Activated CD4-positive, alpha-beta T cell treated with anti-CD3 and anti-CD28 coated beads, Interleukin-2, amount 50 U/mL, for 24 hours (primary cell): ENCODE measurements at places on chromosomes 13 and 19.

DNA sequence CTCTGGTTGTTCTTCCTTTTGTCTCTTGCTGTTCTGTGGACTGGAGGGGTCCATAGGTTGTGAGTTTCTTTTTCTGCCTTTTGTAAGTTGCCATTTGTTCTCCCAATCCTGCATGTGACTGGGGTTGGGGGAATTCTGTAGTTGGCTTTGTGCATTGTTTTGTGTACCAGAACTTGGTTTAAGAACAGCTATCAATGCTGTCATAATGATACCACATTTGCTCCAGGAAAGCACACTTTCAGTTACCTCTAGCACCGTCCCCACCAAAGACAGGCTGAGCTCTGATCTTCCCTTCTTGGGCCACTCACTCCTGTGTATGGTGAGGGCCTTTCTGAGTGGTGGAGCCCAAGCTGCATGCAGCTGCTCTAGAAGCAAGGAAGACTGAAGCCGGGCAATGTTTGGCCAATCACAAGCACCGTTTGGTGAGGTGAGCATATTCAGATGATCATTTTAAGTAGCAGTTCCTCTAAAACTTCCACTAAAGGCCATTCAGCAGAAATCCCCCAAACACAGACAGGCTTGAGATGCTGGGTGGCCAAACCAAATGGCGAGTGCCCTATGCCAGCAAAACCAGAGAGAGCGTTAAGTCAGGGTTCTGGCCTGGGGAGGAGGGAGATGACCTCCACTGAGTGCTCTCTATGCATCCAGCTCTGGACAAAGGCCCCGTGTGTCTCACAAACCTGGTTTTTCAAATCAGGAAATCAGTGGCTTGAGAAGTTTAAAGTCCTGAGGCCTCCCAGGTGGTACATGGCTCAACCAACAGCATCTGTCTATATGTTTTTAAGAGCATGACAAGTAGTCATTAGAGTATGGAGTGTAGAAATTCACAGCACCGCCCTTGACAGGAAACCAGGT lies 120.7 kb upstream of the SPATA13 start:
- DNase-seq = no peak

GRCh38 chr13:110250258-110250891 lies 56.6 kb downstream of the COL4A1 start:
- no peak for DNase-seq

DNA sequence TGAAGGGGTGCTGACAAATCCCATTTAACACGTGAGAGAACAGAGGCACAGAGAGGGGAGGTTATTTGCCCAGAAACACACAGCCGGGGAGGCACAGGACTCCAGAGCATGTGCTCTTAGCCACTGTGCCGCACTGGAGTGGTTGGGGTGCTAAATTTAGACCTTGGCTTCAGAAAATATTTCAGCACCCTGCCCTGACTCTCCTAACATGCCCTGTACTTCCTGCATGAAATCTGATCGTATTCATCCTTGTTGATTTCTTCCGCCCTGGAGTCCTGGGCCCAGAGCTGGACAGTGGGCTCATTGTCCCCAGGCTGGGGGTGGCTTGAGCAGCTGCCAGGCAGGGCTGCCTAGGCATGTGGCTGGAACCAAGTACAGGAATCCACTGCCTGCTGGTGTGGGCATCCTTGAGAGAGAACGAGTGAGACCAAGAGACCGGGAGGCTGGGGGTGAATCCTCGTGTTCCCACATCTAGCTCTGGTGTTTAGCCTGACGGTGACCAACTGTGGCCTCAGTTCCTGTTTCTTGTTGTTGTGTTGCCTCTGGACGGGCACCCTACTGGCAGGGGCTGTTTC lies 5.3 kb downstream of the SLC27A1 start:
- DNase-seq = no peak

DNA sequence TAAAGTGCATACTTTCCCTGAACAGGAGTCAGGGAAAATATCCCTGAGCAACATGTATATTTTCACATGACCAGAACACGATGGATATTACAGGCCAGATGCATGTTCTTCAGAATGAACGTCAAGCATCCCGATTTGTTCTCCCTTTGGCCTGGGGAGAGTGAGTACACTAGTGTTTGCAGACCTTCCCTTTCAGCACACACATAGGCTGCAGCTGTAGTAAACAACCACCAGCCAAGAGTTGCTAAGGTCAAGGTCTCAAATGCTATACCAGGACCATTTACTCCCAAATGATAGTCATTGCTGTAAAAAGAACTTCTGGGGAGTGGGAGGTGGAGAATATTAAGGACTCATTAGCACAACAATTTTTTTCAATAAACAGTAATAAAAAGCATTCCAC lies 3.0 kb downstream of the KLF12 start:
- no peak for DNase-seq

GRCh38 chr13:52162279-52163101 lies 3.1 kb upstream of the NEK3 start:
- no peak for DNase-seq

- no peak for DNase-seq
Measured at GRCh38 chr13:101623470-101624209, 171.2 kb downstream of the ITGBL1 start.

- DNase-seq = no peak
Measured at GRCh38 chr13:21594715-21595545, 9.0 kb downstream of the MICU2 start.

- no peak for DNase-seq
Measured at GRCh38 chr19:10805065-10805757, 30.8 kb downstream of the TMED1 start.

DNA sequence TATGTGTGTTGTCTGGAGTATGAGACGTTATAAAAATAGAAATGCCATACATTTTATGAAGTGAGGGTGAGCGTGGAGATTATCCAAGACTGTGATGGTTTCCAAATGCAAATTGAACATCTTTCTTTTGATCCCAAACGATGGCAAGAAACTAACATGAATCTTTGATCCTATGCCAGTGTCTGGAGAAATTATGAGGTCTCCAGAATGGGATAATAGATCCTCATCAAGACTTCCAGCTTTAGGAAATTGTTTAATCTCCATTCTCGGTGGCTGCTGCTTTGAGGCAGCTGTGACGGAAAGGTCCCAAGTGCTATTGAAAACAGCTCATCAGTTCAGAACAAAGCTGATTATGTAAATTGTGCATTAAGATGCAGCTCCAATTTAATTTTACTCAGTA lies 30.8 kb downstream of the CBY2 start:
- no peak for DNase-seq

- DNase-seq = no peak
Measured at GRCh38 chr13:79681069-79681468, 200.1 kb downstream of the NDFIP2 start.

DNA sequence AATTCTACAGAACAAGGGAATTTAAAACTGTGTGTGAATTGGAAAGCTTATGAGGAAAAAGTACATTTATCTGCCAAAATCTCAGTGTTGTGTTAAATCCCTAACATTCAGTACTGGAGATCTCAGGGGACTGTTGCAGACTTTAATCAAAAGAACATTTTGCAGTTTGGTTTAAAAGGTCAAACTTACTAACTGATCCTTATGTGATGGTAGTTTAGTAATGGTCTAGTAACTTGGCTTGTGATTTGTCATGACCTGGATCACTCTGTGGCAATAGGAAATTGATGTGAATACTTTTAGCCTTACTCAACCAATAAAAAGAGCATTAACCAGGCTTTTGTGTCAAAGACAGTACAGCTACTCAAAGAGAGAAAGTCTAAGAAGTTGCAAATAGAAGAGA lies 862.1 kb upstream of the MIR17HG start:
- no peak for DNase-seq

- DNase-seq = no peak
Measured at GRCh38 chr13:20391597-20392452, 133.8 kb downstream of the CRYL1 start.

GRCh38 chr13:44040818-44041100 lies 161.1 kb downstream of the LACC1 start:
- DNase-seq = no peak

DNA sequence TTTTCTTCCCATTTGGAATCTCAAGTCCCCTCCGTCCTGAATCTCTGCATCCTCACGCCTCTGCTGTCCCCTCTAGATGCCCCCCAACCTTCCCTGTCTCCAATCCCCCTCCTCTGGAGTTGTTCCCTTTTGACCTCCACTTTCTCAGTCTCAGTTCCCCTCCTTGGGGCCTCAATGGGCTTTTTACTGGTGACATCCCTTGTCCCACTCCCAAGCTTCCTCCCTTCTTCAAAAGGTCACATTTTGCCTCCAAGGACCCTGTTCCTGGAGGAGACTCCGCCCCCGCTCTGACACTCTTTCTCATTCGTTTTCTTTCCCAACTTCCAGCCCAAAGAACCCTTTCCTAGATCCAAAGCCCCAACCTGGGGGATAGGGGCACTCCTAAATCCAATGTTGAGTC lies 1.0 kb downstream of the AP2S1 start:
- no peak for DNase-seq

- DNase-seq = no peak
Measured at GRCh38 chr13:41751734-41752445, 209.0 kb downstream of the VWA8 start.
